ENCODE measurements at places on chromosomes 2 and 18. TPM values are rescaled to one million over a fixed set of nuclear protein-coding genes. Genes with fewer than 3 reads are reported as not detected.

The IER3IP1 gene
- 10.6 TPM for total RNA-seq

- H3K27me3 ChIP-seq: no peaks in the 10 kb centered on the region
- H3K27ac ChIP-seq: no peak overlapping the region
- H3K4me3 ChIP-seq: no peak overlapping the region
- H3K36me3 ChIP-seq: peaks cover 3% of the 10 kb centered on the region
- no peak for DNase-seq
Observed at GRCh38 chr2:216113572-216113971, 4.4 kb downstream of the XRCC5 start.

DNA sequence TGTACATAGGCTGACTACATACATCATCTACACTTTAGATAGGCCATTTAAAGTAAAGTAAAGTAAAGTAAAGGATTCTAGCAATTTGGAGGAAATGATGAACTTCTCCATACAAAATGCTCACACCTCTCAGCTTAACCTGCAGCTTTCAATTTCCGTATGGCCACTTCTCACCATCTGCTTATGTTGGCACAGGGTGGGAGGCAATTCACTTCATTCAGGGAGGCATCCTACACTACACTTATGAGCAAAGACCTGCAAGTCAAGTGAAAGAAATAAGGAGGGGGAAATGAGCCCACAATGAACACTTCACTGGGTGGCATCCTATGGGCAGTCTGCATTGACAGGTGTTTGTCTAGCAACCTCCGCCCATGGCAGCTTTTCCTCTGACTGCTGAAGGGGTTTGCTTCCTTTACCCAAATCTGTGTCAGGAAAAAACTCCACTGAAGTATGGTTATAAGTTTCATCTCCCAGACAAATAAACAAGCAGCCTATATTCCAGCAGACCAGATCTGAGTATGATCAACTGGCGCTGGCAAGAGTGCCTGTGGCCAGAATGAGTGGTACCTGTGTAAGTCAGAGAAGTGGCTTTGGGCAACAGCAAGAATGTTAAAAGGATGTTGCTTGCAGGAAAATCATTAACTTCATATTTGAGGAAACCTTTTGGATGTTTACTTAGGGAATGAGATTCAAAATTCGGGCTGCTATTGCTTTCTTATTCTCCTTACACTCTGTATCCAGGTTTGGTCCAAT, 449.1 kb downstream of the TGIF1 start:
- H3K4me3 ChIP-seq: no peak overlapping the region
- no peaks in the 10 kb centered on the region for H3K4me1 ChIP-seq
- no peaks in the 10 kb centered on the region for H3K36me3 ChIP-seq
- H3K27ac ChIP-seq: no peak overlapping the region
- no peaks in the 10 kb centered on the region for H3K27me3 ChIP-seq

DNA sequence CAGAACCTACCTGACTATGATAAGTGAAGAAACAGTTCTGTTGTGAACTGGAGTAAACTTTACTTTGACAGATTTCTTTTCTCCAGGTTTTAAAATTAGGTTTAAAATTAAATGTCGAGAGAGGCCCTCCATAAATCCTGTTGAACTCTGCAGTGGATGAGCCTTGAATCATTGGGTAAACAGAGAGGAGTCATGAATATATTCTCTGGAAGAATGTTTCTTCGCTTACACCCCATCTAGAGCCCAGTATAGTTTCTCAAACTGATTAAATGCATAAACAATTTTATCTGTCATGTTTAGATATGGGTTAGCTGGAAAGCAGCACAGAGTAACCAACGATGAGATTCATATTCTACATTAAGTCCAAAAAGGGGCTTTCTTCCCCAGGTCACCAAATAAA, 84.0 kb downstream of the ZAP70 start:
- H3K27ac ChIP-seq: no peak overlapping the region
- no peak overlapping the region for H3K4me3 ChIP-seq
- H3K27me3 ChIP-seq: no peaks in the 10 kb centered on the region
- H3K4me1 ChIP-seq: no peaks in the 10 kb centered on the region
- DNase-seq: no peak

The SNED1 gene
- total RNA-seq: 108 TPM

GRCh38 chr18:11071300-11071699, 78.1 kb downstream of the PIEZO2 start:
- DNase-seq: no peak
- no peak overlapping the region for H3K27ac ChIP-seq
- no peaks in the 10 kb centered on the region for H3K36me3 ChIP-seq
- no peaks in the 10 kb centered on the region for H3K4me1 ChIP-seq
- no peak overlapping the region for H3K4me3 ChIP-seq

- no peak for DNase-seq
- no peaks in the 10 kb centered on the region for H3K27me3 ChIP-seq
- no peak overlapping the region for H3K27ac ChIP-seq
Observed at GRCh38 chr2:234372506-234372905, 124.4 kb downstream of the ARL4C start.
